ENCODE measurements at places on chromosomes 1 and 21.
A peak's percentile ranks its signal among the peaks of the same experiment; 100 is the strongest.

DNA sequence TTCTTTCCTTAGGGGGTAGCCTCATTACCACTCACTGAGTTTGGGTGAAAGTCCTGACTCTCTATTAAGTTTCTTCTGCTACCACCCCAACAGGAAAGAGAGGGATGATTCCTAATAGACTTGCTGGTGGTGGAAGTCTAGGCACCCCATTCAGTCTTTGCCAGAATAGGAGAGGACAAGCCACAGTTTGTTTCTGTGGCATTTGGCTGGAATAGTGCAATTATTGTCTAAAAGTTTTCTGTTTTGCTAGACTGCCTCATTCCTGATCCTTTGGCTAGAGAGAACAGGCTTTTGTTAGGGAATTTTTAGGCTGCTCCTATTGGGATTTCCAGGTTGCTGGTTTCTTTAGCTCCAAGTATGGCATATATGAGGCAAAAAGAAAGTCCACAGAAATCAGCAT, 9.9 kb upstream of the HJV start:
- DNase-seq, result no peak

GRCh38 chr1:869499-870244, 54.1 kb upstream of the SAMD11 start:
- peak; percentile 85 for DNase-seq

DNA sequence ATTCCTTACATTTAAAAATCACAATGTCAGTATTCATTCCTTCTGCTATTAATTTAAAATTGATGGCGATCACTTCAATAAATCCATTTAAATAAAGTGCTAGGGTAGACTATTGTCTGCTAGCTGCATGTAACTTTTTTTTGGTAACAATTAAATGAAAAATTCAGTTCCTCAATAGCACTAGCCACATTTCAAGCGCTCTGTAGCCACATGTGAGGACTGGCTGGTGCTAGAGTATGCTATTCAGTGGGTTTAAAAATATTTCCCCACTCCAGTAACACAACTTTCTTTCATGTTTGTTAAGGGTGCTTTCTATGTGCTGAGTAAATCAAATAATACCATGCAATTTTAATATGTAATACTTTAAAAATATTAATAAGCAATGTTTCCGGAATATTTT, 108.2 kb downstream of the LTN1 start:
- DNase-seq, result peak; percentile 6

GRCh38 chr1:20376880-20377494, 86.3 kb downstream of the VWA5B1 start:
- DNase-seq, result peak; percentile 37

DNA sequence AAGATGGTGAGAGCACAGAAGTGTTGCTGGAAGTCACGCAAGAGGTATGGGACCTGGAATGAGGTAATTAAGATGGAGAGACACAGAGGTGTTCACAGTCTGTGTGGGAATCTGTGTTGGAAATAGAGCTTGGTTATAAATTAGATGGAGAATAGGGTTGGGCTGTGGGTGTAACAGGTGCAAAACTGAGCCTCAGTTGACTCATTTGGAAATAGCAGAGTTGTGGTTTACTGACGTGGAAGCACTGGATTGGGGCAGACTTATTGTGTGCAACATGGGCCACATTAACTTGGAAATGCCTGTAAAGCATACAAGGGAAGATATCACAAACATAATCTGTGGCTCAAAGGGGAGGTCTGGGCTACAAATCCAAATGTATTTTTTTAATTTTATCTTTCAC, 13.0 kb downstream of the CAMSAP2 start:
- no peak for DNase-seq

DNA sequence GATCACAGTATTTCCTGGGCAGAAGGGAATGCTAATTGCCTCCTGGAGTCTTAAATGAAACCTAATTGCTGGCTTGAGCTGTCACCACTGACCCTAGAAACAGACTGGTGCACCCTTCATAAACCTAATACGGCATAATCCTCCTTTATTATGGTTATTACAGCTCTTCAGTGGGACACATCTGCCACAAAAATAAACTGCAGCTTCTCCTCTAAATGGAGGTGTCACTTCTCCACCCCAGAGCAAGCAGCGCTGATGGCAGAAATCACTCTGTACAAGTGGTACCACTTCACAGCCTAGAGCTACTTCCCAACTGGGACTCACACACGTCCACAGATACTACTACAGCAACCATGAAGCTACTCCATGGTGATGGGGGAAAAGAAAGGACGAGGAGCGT, 11.1 kb downstream of the PTPN14 start:
- DNase-seq, result no peak

DNA sequence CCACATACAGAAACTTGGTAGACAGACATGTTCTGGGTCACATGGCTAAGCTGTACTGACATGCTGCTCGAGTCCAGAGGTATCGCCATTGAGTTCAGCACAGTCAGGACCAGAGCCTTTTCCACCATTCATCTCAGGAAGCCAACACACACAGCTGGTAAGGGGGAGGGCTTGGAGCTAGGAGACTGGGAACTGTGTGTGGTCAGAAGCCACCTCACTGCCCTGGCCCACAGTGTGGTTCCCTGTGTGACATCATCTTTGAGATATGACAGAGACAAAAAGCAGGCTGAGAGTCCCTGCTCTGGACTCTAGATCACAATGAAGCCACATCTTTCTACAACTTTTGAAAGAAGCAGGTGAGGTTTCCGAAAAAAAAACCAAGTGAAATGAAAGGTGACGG, 107.2 kb downstream of the SIM2 start:
- DNase-seq, result no peak

DNA sequence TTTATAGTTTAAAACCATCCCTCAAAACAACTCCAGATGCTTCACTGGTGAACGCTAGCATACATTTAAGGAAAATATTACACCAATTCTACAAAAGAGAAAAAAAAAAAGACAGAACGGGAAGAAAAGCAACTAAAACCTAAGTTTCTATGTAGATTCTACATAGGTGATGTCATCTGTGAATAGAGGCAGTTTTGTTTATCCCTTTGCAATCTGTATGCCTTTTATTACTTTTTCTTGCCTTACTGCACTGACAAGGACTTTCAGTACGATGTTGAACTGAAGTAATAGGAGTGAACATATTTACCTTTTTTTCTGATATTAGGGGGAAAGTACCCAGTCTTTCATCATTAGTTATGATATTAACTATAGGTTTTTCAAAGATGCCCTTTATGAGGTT, 101.7 kb upstream of the HAO2 start:
- DNase-seq, result no peak

DNA sequence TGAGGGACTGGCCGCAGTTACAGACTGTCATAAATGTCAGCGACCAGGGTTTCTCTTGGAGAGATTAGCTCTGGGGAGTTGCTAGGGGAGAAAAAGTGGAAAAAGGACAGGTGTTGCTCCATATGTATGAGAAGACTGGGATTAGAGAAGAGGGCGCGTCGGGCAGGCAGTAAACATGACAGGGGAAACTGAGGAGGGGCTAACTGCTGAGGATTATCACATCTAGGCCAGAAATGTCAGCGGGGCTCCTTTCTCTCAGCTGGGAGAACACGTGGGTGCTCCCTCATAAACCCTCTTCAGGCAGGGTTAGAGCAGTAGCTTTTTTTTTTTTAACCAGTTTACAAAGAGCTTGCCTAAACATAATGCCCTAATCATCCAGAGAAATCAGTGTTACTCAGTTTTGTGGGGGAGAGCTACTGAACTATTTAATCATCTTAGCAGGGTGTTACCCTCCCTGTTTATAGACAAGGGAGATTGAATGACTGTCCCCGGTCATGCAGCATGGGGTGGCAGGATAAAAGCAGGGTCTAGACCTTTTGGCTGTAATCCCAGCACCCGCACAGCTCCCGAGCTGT, 35.2 kb downstream of the ELAPOR1 start:
- DNase-seq, result no peak

GRCh38 chr1:151638812-151639211, 27.0 kb downstream of the SNX27 start:
- DNase-seq, result no peak

GRCh38 chr21:39208624-39209333, 25.5 kb upstream of the PSMG1 start:
- DNase-seq, result no peak

GRCh38 chr1:171934664-171935063, 93.4 kb downstream of the DNM3 start:
- DNase-seq, result no peak

DNA sequence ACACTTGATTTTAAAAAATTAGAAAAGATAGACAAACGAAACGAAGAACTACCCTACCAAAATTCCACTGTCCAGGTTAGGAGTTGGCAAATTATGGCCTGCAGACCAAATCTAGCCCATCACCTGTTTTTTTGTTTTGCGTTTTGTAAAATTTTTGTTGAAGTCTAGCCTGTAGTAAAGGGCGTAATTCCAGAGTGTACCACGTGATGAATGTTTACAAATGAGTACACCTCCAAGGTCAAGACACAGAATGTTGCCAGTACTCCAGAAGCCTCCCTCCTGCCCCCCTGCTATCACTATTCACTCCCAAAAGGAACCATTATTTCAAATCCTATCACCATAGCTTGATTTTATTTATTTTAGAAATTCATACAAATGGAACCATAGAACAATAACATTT, 17.1 kb upstream of the PODN start:
- no peak for DNase-seq

DNA sequence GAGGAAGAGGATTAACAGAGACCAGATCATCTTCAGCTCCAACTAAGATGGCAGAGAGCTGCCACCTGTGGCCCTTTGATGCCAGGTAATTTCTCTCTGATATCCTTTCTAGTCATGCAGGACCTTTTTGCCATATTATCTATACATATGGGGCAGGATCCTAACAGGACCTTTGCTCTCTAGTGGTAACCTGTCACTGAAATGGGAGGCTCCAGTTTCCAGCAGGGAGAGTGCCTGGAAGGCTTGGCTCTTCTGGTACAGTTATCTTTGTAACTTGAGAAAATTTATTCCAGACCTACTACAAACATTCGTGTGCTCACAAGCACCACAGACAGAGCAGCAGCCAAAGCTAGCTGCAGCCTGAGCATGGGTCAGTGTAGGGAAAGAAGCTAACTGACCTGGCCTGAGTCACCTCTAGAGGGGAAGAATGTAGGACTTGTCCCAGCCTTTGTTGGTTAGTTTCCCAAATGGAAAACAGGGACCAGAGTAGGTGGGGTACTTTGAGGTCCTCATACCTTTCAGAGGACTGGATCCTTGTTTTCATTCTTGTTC, 86.5 kb upstream of the MACF1 start:
- DNase-seq, result no peak

GRCh38 chr1:163013826-163014600, 55.1 kb upstream of the RGS4 start:
- no peak for DNase-seq

- DNase-seq, result no peak
Observed at GRCh38 chr1:159142391-159142663, 29.1 kb upstream of the CADM3 start.

GRCh38 chr21:40244981-40245380, 377.7 kb downstream of the PCP4 start:
- DNase-seq, result no peak

- no peak for DNase-seq
Observed at GRCh38 chr1:58924821-58925220, 141.0 kb upstream of the JUN start.

- DNase-seq, result no peak
Observed at GRCh38 chr1:33875862-33876261, 12.0 kb downstream of the HMGB4 start.

GRCh38 chr1:194474701-194475100, 1288.3 kb upstream of the B3GALT2 start:
- no peak for DNase-seq

DNA sequence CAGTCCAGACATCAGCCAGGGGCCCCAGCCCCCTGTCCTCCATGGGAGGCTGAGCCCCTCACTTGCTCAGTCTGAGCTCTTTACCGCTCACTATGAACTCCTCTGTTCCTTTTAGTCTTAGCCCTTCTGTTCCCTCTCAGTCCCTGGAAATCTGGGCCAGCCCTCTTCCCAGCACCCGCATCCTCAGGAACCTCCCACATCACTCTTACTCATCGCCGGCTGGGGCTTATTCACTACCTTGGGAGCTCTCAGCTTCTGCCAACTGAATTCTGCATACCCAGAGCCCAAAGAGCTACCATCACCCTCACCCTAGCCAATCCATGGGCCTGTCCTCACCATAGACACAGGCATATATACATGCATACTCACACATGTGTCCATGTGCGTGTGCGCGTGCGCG, 11.5 kb downstream of the KNCN start:
- DNase-seq, result no peak

DNA sequence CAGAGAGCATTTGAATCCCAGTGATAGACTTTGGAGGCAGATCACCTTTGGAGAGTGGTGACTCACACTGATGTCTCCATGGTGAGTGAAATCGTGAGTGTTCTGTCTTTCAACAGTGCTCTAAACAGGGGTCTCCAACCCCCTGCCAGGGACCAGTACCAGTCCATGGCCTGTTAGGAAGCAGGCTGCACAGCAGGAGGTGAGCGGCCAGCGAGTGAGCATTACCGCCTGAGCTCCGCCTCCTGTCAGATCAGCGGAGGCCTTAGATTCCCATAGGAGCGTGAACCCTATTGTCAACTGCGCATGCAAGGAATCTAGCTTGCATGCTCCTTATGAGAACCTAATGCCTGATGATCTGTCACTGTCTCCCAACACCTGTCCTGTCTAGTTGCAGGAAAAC, 61.8 kb upstream of the B3GALNT2 start:
- no peak for DNase-seq

DNA sequence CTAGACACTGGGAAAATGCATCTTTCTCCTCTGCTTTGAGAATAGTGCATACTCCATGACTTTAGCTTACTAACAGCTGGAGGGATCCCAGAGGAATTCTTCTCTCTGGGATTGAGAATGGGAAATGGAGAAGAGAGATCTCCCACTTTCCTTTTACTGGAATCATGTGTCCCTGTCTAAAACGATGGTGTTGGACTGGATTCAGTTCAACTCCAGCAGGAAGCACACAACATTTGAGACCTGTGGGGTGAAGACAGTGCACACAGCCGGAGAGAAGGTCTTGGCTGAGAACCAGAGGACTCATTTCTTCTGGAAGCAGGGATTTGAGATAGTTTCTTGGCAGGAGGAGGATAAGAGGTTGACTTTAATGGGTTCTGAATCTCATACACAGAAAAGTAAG, 58.7 kb downstream of the TRABD2B start:
- no peak for DNase-seq

DNA sequence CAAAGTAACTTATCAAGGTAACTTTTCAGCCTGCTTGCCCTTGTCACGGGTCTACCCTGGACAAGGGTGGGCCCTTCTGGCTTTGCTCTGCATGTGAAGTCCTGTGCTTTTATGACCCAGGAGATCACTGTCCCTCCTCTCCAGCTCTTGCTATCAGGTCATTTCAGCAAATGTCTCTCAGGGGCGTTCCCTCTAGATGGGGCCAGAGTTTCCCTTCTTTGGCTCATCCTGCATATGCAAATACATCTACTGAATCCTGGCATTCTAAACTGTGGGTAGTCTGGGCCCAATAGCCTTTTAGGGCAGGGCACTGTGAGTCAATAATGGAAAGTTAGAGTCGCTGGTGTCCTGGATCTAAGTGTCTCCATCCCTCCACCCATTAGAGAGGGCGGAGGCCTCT, 366.9 kb upstream of the USP24 start:
- DNase-seq, result no peak
